Activated CD4-positive, CD25-positive, alpha-beta regulatory T cell treated with anti-CD3 and anti-CD28 coated beads, Interleukin-2, amount 50 U/mL, for 16 hours (primary cell): ENCODE measurements at places on chromosomes 7 and 10.

GRCh38 chr7:131556053-131556908, at the start of gene PODXL:
TSS of gene PODXL (minus strand) at chr7:131556628. CDS start at chr7:131556359, 269 bp downstream.
- no peak for DNase-seq

DNA sequence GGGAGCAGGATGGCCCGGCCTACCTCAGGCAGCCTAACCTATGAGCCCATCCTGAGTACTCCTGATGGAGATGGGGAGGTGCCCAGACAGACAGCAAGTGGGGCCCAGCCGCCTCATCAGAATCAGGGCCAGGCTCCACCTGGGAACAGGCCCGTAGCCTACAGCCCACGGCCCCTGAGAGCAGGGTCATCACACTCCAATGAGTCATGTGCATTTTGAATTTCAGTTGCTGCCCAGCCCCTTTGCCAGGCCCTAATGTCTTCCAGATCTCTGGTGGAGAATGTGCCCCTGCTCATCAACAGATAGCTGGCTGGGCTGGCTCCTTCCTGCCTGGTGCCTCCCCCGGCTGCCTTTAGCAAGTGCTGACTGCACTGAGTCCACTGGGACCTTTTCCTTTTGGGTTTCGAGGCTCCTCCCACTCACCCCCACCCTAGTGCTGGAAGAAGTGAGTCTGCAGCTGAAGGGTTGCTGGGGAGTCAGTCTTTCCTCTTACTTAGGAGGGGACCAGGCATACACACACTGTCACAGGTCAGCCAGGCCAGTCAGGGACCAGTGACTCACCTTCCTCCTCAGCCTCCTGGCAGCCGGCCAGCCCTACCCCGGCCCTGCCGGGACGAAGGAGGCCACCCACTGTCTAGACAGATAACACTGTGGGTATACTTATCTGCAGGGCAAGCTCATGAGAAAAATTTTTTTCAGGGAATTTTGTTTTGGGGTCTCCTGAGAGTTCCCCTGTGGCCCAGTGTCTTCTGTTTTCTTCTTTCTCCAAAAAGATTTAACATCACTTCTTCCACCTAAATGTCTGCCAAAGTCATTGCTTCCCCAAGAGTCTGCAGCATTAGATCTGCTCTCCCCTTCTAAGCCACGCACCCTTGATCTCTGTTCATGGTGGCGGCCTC, 9.1 kb upstream of the ASIC3 start:
- DNase-seq = no peak

- no peak for DNase-seq
Observed at GRCh38 chr10:35063837-35064454, 26.2 kb downstream of the CUL2 start.

DNA sequence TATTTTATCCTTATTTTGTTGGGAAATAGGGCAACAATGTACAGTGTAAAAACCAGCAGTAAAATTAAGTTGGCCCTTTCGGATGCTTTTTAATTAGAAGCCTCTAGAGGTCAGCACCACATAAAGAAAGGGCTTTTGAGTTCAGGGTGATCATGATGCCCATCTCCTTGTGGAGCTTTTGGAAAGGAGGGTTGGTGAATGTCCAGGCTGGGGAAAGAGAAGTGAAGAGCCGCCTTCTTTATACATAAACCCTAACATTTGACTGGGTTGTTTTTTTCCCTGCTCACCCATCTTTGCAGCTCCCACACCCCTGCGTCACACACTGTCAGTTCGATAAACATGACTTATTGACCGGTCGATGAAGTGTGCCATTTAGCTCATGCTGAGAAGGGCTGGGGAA, 29.8 kb downstream of the MTURN start:
- DNase-seq = no peak

DNA sequence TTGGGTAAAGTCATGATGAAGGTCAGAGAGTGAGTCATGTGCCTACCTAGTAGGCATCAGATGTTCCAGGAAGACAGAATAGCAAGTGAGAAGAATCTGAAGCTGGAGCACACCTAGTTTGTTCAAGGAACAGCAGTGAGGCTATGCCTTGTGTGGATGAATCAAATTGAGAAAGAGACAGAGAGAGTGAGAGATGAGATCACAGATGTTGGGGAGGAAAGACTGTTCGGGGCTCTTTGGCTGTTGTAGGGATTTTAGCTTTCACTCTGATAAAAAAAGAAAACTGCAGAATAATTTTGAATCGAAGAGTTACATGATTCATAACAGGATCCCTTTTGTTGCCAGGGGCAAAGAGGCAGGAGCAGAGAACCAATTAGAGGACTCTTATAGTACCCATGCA, 6.3 kb downstream of the LIPF start:
- DNase-seq = no peak

DNA sequence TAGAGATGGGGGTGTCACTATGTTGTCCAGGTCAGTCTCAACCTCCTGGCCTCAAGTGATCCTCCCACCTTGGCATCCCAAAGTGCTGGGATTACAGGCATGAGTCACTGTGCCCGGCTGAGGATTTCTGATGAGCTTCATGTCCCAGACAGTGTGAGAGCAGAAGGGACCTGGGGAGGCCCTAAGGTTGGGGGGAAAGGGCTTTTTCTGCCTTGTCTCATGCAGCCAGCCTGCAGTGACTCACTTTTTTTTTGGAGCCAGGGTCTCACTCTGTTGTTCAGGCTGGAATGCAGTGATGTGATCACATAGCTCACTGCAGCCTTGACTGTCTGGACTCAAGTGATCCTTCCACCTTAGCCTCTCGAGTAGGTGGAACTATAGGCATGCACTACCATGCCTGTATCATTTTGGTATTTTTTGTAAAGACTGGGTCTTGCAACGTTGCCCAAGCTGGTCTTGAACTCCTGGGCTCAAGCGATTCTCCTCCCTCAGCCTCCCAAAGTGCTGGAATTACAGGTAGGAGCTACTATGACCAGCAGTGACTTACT, 14.6 kb downstream of the COL26A1 start:
- no peak for DNase-seq

DNA sequence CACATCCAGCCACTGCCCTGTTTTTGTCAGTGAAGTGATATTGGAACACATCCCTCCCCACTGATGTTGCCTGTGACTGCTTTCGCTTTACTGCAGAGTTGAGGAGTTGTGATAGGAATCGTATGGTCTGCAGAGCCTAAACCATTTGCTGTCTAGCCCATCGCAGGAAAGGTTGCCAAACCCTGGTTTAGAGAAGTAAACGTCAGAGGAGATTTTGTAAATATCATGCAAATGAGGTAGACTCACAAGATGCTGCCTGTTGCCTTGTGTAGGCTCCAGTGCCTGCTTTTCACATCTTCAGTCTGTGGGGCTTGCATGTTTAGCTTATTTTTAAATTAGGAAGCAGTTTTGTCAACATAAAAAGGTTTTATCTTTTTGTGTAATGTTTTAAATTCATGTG, 107.1 kb downstream of the TRRAP start:
- no peak for DNase-seq

GRCh38 chr10:1615186-1615954, 122.0 kb downstream of the ADARB2 start:
- DNase-seq = no peak
